ENCODE measurements at places on chromosomes 3 and 15.

DNA sequence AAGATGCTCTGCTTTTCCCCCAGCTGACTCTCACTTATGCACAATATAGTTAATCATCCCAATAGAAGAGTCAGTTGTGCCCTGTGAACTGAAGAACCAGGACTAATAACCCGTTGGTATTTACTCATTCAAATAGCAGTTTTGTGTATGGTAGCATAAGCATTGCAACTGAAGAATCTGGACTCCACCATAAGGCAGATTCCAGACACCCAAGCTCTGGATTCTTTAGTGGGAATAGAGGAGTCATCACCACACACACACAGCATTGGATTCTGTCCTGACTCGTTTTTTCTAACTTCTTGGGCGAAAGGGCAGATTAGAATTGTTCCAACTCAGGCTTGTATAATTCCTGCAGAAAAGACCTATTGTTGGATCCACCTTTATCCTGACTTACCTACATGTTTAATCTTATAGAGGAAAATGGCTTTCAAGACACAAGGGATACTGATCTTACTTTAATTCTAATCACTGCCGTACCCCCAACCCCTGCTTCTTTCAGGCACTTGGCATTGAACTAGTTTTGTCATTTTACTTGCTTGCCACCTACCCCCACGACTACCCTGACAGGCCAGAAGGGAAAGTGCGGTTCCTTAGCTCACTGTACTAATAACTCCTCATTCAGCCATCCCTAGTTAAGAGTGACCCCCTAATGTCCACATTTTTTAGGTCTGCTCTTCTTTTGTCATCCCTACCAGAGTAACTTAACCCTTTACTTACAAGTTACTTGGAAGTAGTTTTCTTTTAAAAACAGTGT, 42.3 kb downstream of the NKIRAS1 start:
- DNase-seq: no peak

DNA sequence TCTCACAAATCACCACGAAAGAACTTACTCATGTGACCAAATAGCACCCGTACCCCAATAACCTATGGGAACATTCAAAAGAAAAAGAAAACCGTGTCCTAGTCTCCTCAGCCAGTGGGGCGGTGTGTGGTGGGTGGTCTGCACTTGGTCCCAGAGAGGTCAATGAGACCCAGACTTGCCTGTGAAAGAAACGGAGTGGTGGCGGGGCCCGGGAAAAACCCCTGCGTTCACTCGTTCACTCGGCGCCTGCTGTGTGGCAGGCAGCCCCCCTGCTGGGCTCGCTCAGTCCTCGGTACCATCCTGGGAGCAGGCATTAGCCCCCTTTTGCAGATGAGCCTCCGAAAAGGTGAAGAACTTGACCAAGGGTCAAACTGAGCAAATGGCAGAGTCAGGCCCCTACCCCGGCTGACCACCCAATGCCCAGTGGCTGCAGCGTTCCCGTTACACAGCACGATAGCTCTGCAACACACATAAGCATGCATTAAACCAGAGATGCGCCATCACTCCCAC, 36.0 kb downstream of the ZDHHC19 start:
- DNase-seq: no peak

GRCh38 chr3:194399166-194399565, at the start of gene GP5:
GP5 (minus strand) TSS chr3:194399266; CDS start chr3:194398282, 984 bp downstream.
- no peak for DNase-seq

DNA sequence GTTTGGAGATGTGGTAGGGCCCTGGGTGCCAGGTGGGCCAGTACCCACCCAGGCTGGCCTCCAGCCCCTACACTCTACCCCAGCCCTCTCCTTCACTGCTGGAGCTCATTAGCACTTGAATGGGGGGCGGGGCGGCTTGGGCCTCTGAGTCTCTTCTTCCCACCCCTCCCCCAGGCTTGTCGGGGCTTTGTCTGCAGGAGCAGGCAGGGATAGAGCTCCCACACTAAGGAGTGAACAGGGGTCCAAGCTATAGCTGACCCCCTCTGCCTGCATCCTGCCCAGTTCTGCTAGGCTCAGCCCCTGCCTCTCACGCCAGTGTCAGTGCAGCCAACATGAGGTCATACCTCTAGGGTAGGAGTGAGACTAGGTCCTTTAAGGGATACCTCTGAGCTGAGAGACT, 5.2 kb downstream of the GNAI2 start:
- DNase-seq: no peak

GRCh38 chr3:10693457-10693856, 122.6 kb upstream of the SLC6A11 start:
- DNase-seq: no peak

DNA sequence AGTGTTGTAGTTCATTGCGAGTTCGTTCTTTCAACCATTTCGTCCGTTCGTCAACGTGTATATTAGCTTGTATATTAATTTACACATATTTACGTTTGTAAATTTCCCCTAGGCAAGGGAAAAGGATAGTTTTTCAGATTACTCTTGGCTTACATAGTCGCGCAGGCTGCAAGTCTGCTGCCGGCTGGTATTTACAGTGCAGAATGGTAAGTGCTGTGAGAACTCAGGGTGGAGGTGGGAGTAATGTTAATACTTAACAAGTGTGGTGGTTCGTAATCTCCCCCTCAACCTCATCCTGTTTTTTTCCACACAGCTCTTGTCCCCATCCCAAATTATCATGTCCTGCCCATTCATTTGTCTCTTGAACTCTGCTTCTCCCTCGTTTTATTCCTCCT, 766 bp downstream of the FAM98B start:
- DNase-seq: no peak

DNA sequence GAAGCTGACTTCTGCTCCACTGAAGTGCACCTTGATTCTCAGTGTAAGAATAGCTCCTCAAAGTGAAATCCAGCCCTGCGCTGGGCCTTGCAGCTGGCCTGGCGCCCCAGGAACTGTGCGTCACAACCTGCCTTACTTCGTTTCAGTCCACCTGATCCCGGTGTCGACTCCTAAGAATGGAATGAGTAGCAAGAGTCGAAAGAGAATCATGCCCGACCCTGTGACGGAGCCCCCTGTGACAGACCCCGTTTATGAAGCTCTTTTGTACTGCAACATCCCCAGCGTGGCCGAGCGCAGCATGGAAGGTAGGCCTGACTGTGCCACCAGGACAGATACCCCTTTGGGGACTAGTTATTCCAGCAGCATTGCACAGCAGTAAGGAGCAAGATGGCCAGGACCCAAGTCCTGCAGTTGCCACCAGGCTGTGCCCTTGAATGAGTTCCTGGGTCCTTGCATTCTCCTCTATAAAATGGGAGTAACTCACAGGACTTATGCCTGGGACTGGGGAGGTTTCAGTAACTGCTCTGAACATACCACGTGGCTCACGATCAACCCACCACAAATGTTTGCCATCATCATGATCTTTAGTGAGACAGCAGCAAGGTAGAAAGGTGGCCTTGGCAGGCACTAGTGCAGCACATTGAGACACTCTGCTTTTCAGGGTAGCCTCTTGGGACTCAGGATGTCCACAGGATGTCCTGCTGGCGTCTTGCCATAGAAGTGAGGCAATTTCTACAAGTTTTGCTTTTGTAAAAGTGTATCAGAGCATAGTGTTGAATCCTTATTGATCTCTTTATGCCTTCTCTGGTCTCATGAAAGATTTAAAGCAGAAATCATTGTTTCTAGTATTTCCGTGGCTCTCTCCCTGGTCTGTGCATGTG, 46.8 kb downstream of the PXYLP1 start:
- no peak for DNase-seq
